ENCODE measurements at places on chromosomes 1 and 21.

DNA sequence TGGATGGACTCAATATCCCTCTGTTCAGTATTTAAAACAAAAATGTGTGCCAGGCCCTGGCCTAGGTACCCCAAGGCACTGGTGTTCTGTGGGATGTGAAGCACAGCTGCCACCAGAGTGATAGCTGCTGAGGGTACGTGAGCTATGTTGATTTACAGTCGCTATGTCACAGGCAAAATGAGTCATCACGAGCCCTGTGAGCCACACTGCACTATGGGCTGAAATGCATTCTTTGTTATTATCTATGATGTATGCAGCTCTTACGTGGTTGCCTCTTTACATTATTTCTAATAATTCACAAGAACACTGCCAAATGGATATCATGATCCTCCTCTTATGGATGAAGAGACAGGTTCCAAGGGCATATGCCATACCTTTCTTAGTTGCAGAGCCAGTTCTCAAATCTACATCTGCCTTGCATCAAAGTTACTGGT lies 2.1 kb downstream of the TEX38 start:
- DNase-seq = no peak

DNA sequence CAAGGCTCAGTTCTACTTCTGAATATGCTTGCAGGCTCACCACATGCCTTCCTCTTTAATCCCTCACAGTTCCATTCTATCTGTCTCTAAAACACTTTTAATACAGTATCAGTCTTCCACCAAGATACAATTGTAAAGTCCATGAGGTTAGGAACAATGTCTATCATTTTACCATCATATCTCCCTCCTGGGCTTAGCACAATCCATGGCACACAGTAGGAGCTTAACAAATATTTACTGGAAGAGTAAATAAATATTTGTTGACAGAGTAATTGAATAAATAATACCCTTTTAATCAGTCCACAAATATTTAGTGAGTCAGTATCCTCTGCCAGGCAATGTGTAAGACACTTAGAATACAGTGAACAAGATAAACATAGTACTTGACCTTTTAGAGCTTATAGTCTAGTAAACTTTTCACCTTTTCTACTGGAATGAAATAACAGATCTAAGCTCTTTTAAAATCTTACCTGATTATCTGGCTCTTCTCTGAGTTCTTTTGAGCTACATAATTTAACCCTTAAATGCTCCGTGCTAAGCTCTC lies 12.7 kb upstream of the GADD45A start:
- no peak for DNase-seq

DNA sequence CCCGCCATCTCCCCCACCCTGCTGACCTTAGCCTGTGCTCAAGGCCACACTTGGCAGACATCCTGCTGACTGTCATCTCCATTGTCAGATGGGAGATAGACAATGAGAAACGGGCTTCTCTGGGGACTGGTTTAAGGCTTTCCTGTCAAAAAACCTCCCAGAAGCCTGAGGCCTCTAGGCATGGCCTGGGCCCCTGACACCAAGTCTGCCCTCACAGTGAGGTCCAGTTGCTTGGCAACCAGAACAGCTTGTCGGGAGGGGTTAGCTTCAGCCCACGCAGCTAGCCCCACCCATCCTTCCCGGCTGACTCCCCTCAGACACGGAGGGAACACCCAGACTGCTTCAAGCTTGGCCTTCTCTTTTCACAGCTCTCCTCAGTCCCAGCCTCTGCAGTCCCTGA lies 11.0 kb downstream of the PLEKHA6 start:
- DNase-seq = peak; percentile 90

DNA sequence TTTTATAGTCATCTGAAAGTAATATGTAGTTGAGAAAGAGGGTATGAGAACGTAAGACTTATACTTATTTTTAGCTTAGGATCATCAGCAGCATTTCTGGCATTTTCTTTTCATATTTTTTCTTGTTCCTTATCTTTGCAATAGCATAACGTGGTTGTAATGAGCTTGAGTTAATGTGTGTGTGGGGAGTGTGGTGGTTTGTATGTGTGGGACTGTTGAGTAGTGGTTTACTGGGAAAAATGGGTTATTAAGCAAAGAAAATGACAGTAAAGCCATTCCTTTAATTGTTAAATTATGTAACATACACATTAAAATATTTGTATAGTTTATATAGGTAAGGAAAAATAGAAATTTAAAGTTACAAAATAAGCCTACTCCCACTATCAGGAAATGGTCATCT lies 15.2 kb downstream of the PIP5K1A start:
- no peak for DNase-seq
